ENCODE measurements at places on chromosomes 3 and 15. TPM values are rescaled to one million over a fixed set of nuclear protein-coding genes. Genes with fewer than 3 reads are reported as not detected.

DNA sequence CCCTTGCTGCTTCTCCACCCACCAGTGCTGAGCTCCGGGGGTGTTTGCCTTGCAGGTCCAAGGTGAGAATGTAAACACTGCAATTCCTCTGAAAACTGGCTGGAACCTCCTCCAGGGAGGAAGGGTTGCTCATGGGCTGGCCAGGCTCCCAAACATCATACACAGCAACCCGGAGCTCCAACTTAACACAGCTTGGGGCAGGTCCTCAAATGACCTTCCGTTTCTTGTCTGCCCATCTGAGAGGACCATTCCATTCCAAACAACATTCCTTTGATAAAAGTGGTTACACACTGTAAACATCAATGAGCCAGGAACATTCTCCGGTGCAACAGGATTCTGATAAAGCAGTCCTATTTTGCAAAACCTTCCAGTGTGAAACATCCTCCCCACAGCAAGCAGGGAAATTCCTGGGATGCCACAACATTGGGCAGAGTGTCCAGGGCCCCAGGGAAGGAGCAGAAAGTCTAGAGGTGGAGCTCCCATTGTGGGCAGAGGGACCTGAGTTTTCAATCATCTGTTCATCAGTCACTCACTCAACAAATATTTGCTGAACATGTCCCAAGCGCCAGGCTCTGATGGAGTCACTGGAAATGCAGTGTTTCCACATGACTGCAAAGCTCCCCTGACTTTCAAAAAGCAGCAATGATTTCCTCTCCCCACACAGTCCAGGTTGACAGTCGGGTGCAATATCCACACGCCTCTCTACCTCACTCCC, 7.3 kb upstream of the HEG1 start:
- no peak overlapping the region for H3K4me3 ChIP-seq
- no peak overlapping the region for H3K27ac ChIP-seq
- no peaks in the 10 kb centered on the region for H3K36me3 ChIP-seq
- no peak for DNase-seq

The PCBP4 gene
- total RNA-seq = 27.2 TPM

The STRIT1 gene
- total RNA-seq = not detected

DNA sequence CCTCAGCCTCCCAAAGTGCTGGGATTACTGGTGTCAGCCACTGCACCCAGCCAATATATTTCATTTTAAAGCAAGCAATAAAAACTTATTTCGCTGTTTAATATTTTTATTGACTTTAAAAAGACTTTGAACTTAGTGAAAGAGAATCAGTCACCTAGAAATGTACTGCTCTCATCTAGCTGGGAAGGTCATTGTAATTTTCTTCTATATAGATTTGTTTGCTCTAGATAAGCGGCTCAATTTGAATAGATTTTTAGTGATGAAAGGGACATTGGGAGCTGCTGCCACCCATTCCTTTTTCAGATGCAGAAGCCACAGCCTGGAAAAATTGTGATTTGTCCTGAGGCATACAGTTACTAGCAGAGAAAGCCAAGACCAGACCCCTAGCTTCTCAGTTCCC, 40.1 kb downstream of the CAPN7 start:
- H3K36me3 ChIP-seq = peaks cover 36% of the 10 kb centered on the region
- peaks cover 6% of the 10 kb centered on the region for H3K4me1 ChIP-seq
- H3K4me3 ChIP-seq = no peak overlapping the region
- DNase-seq = no peak
- H3K27ac ChIP-seq = no peak overlapping the region

DNA sequence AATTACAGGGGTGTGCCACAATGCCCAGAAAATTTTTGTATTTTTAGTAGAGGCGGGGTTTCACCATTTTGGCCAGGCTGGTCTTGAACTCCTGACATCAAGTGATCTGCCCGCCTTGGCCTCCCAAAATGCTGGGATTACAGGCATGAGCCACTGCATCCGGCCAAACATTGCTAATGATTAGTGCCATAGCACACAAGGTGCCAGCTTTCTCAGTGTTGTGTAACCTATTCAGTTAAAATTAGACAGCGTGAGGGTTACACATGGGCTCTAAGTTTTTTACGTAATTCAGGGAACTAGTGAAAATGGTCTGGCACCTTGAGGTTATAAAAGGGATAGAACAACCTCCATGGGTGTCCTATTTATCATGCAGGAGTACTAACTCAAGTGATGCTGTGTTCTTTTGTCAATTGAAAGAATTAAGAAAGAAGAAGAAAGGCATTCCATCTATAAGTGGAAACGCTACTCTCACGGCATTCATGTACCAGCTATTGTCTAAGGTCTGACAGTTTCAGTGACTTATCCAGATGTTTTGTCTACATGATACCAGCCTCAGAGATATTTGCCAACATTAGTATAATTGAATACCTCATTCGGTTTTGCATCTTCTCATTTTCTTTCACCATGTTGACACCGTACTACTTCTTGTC, 84.7 kb downstream of the EOMES start:
- peaks cover 9% of the 10 kb centered on the region for H3K36me3 ChIP-seq
- H3K27ac ChIP-seq = no peak overlapping the region
- no peak overlapping the region for H3K4me3 ChIP-seq
- no peak for DNase-seq
- peaks cover 26% of the 10 kb centered on the region for H3K4me1 ChIP-seq
- H3K27me3 ChIP-seq = no peaks in the 10 kb centered on the region

The UBA3 gene
- 81.1 TPM for total RNA-seq
